ENCODE measurements at places on chromosomes 7 and 10. TPM values are rescaled to one million over a fixed set of nuclear protein-coding genes. Genes with fewer than 3 reads are reported as not detected.

Gene ACTR3C
- total RNA-seq: 8.3 TPM

Gene ZNF22
- 10.5 TPM for total RNA-seq

Gene LRMDA
- 0.67 TPM for total RNA-seq

Gene ST7
- 19.7 TPM for total RNA-seq

Gene RAMP3
- not detected for total RNA-seq

Gene TCF7L2
- 10.0 TPM for total RNA-seq

Gene MYOZ1
- total RNA-seq: 0.50 TPM

Gene DKK1
- total RNA-seq: 161 TPM

Gene TPST1
- total RNA-seq: 36.8 TPM

Gene AS3MT
- 4.2 TPM for total RNA-seq

Gene TCAF1
- total RNA-seq: 29.2 TPM

Gene PAX4
- total RNA-seq: not detected

Gene NANOS1
- total RNA-seq: 2.3 TPM

Gene SH2B2
- total RNA-seq: 3.4 TPM

Gene USP6NL
- 12.2 TPM for total RNA-seq

Gene FAM20C
- total RNA-seq: 48.5 TPM

Gene NUTM2A
- total RNA-seq: 0.54 TPM

All from mammary epithelial cell (primary cell).